HuH-7 (cell line): ENCODE measurements at places on chromosomes 12 and 14.

DNA sequence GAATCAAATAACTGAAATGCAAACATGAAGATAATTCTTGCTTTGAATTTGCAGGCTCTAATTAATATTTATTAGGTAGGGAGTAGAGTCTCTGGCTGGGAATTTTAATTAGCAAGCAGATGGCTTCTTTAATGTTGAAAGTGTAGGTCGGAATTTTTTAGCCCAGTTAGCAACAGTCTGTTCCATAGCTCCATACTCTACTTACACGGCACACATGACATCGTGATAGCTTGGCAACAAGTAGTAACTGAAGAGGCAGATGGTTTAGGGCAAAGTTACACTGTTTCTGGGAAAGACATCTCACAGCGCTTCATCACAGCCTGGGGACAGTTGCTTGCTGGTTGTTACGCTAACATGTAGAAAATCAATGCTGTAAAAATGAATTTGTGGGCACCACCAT is 710.7 kb downstream of the GALC start:
- DNase-seq: no peak

DNA sequence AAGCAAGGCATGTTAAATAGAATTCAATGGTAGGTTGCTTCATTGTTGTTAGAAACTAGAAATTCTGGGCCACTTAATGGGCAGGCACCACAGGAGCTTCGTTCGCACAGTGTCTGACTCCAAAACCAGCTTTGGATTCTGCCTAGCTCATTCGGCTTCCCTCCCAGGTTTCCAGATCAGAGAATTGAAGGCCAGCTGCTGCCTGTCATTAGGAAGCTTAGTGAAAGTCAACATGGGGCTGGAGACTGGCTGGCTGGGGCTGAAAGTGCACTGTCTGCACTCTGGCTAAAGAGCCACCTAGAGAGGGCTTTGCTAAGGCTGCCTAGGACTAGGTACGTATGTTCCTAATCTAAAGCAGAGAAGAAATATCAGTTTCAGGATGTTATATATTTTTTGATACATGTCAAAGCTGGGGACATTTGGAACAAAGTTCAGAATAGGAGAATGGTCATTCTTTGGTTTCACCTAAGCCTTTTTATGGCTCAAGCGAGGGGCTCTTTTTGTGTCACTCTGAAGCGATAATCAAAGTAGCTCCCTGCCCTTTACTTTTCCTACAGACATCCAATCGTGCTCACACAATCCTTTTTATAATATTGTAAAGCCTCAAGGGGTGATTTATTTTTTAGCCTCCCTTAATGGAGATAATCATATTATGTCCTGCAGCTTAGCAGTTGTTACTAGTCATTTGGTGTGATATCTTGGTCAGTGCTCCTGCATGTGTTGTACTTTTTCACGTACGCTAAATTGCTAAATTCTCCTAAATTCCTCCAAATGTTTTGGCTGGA is 238.5 kb upstream of the NAV3 start:
- peak; percentile 6 for DNase-seq

- DNase-seq: no peak
These were observed 2.1 kb downstream of the DUSP6 start for GRCh38 chr12:89350260-89350629.

DNA sequence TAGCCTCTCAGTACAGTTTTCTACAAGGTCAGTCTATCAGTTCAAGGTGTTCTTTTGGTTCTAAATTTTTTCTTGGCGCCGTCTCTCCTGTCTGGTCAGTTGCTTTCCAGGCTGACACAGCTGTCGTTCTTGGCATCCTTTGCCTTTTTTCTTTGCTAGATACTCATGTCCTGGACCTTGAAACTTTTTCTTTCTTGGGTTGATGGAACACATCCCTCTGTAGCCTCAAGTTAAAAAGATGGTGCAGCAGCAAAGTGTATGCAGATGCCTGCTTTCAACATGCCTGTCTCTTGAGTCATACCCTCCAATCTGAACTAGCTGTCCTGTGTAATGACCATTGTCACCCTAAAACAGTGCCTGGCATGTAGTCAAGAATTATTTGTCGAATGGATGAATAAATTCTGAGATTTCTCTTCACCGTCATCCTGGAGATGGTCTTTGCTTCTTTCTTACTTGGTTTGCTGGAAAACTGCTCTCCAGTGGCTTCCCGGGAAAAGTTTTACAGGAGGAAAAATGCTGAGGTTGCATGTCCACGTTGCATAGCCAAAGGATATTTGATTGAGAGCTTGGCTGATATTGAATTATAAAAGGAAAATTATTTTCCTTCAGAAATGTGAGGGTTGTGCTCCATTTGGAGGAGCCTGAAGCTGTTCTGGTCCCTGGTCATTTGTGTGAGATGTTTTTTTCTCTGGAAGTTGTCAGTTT is 4.6 kb downstream of the NYNRIN start:
- DNase-seq: no peak

GRCh38 chr12:122944605-122945592 is 21.4 kb downstream of the ABCB9 start:
- DNase-seq: no peak
